Lung microvascular endothelial cell (primary cell): ENCODE measurements at places on chromosomes 12 and 14. TPM values are rescaled to one million over a fixed set of nuclear protein-coding genes. Genes with fewer than 3 reads are reported as not detected.

EXOC3L4 gene
- not detected in 2 replicates for total RNA-seq

GLIPR1L1 gene
- total RNA-seq: not detected in 2 replicates

ACVRL1 gene
- total RNA-seq: 293 and 393 TPM in 2 replicates

OR4K13 gene
- total RNA-seq: not detected in 2 replicates

TMEM119 gene
- not detected in 2 replicates for total RNA-seq

ENDOU gene
- under 0.01 TPM in 1 of 2 replicates, not detected in the other for total RNA-seq

COCH gene
- 0.99 and 1.5 TPM in 2 replicates for total RNA-seq

GPATCH2L gene
- 25.5 and 32.3 TPM in 2 replicates for total RNA-seq

NOVA1 gene
- under 0.01 TPM in 1 of 2 replicates, not detected in the other for total RNA-seq

NR2C1 gene
- 10.2 and 17.1 TPM in 2 replicates for total RNA-seq

IL23A gene
- total RNA-seq: under 0.01 TPM in 1 of 2 replicates, not detected in the other

VWF gene
- total RNA-seq: 496 and 1,530 TPM in 2 replicates

RERGL gene
- total RNA-seq: not detected in 2 replicates

DNA sequence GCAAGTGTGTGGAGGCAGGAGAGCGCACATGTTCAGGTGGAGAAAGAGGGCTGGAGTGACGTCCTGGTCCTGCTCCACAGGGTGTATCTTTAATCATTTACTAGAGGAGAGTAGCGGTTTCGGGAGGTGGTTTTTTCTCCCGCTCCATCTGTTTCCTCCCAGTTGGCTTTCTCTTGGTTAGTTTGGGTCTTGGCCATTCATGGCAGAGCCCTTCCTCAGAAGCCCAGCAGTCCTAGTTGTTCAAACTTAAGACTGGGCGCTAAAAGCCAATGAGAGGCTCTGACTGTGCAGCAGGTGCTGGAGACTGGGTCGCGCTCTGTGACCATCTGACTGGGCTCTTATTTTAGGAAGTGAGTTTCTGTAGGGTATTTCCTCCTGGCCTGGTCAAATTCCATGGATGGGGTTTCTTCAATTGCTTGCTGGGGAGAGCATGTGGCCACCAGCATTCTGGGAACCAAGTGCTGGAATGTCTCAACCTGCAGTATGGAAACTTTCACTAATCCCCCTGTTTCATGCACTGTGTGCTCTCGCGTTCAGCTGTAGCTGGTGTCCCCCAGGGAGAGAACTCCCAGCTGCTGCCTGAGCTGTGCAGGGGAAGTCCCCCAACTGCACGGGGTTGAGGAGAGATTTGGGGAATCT is 27.4 kb upstream of the TSPAN9 start:
- no peak for DNase-seq

- DNase-seq: no peak
Measured at GRCh38 chr12:2234091-2234490, 181.3 kb downstream of the CACNA1C start.

GRCh38 chr14:59904184-59904583 is 15.8 kb upstream of the LRRC9 start:
- no peak for DNase-seq

DNA sequence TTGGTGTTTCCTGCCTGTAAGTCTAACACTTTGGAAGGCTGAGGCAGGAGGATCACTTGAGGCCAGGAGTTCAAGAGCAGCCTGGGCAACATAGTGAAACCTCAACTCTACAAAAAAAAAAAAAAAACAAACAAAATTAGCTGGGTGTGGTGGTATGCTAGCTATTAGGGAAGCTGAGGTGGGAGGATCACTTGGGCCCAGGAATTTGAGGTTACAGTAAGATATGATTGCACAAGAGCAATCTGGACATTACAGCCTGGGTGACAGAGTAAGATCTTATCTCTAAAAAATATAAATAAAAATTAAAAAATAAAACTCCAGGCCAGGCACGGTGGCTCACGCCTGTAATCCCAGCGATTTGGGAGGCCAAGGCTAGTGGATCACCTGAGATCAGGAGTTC is 39.8 kb upstream of the CMKLR1 start:
- no peak for DNase-seq

GRCh38 chr14:92451245-92451644 is 62.3 kb upstream of the RIN3 start:
- DNase-seq: no peak

GRCh38 chr14:105945896-105946295 is 419.5 kb downstream of the TMEM121 start:
- DNase-seq: no peak

DNA sequence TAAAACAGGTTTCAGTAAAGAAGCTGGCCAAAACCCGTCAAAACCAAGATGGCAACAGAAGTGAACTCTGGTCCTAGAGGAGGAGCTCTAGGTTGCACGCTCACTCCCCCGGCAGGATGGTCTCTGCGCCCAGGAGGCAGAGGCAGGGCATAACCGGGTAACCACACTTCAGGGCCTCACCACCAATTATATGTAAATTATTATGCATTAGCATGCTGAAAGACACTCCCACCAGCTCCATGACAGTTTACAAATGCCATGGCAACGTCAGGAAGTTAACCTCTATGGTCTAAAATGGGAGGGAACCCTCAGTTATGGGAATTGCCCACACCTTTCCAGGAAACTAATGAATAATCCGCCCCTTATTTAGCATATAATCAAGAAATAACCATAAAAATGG is 20.1 kb upstream of the SLC6A12 start:
- DNase-seq: no peak

- DNase-seq: no peak
Measured at GRCh38 chr14:26180221-26180620, 417.6 kb downstream of the NOVA1 start.

DNA sequence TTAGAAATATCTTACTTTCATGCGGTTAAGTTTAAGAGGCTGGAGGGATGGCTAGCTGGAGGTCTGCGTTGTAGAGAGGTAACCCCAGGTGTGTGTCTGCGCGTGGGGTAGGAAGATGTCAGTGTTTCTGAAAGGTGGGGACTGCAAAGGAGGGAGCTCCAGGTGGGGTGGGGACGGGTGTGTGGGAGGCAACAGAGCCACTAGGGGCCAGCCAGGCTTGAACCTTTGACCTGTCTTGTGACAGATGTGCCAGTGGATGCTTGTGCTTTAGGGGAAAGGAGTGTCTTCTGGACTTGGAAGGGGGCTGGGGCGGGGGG is 841 bp downstream of the GLI1 start:
- no peak for DNase-seq

GRCh38 chr14:64767215-64767964 is 63.2 kb downstream of the PLEKHG3 start:
- no peak for DNase-seq

- peak; percentile 21 for DNase-seq
Measured at GRCh38 chr12:87866578-87867292, 162.5 kb downstream of the C12orf50 start.

- DNase-seq: no peak
Measured at GRCh38 chr12:5720381-5721005, 224.6 kb downstream of the ANO2 start.

GRCh38 chr14:102757646-102758045 is 19.6 kb upstream of the TRAF3 start:
- no peak for DNase-seq

GRCh38 chr14:50821510-50822464 is 9.2 kb downstream of the NIN start:
- DNase-seq: no peak

DNA sequence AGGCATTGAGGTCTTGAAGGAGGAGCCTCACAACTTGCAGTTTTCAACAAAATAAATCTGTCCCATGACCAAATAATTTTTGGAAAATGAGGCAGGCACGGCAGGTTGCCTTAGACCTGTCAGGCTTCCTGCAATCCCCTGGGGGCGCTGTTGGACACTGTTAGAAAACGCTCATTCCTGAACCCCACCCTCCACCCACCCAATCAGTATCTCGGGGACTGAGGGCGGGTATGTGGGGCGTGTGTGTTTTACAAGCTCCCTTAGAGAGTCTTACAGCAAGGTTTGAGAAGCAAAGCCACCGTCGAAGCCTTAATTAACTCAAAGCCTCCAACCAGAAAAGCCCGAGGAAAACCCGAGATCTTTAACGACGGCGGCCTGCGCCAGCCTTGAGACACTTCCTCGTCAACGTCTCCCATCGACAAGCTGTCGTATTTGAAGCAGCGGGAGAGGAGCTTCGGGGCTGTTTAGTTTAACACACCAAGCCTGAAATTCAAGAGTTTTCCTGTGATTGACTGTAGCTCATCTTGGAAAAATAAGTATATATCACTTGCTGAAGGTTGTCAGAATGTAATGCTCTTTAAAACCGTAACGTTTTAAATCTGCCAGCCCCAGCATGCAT is 123.0 kb downstream of the GLT1D1 start:
- DNase-seq: no peak

DNA sequence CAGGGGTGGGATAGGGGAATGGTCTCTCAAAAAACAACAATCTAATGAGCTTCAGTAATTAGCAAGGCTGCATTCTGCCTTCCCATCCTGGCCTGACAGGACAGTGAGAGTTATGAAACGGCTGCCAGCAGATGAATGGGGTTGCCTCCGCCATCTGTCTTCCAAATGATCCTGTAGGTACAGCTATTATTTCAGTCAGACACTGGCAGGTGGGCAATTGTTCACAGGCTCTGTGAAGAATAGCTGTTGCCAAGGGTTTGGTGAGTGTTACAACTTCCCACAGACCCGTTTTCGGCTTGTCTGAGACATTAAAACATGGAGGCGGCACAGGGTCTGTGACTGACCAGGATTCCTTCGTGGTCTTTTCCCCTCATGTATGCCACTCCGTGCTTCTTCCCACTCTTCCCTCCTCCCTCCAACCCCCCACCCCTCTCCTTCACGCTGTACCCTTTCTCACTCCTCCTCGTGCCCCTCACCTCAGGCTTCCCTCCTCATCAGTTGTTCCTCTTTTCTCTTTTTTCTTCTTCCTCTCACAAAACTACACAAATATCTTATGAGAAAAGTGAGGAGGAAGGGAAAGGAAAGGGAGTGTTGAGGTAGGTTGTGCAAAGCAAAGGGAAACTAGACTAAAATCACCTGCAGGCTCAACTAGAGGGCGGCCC is 160.8 kb upstream of the GZMB start:
- DNase-seq: no peak

GRCh38 chr12:579420-580110 is 83.7 kb downstream of the NINJ2 start:
- no peak for DNase-seq

DNA sequence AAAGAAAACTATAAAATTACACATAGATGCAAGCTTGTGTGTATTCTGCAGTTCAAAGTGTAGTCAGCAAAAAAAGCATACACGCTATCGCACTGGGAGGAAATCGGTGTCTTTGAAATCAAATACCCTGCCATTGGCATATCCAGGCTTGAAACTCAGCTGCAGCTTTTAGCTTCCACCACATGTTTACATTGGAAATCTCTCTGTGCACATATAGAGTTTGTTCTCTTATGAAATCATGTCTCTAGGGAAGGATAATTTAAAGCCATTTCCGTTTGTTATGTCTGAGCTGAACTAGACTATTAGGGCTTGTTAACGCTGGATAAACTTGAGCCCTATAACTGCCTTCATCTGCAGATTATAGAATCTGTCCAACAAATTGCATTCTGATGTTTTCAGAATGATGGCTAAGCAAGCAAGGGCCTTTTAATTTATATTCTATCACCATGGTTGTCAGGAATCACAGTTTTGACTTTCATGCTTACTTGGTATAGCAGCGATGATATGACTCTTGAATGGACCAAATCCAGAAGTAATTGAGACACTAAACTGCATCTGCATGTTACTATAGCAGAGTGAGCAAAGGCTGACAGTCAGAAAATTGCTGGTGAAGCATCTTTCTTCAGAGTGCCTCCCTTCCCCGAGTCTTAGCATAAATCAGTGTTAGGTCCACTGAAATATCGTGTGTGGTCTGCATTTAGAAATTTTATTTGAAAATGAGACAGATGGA is 442.8 kb downstream of the ZFP36L1 start:
- no peak for DNase-seq

- peak; percentile 90 for DNase-seq
Measured at GRCh38 chr14:100341301-100342031, 18.3 kb downstream of the SLC25A47 start.

DNA sequence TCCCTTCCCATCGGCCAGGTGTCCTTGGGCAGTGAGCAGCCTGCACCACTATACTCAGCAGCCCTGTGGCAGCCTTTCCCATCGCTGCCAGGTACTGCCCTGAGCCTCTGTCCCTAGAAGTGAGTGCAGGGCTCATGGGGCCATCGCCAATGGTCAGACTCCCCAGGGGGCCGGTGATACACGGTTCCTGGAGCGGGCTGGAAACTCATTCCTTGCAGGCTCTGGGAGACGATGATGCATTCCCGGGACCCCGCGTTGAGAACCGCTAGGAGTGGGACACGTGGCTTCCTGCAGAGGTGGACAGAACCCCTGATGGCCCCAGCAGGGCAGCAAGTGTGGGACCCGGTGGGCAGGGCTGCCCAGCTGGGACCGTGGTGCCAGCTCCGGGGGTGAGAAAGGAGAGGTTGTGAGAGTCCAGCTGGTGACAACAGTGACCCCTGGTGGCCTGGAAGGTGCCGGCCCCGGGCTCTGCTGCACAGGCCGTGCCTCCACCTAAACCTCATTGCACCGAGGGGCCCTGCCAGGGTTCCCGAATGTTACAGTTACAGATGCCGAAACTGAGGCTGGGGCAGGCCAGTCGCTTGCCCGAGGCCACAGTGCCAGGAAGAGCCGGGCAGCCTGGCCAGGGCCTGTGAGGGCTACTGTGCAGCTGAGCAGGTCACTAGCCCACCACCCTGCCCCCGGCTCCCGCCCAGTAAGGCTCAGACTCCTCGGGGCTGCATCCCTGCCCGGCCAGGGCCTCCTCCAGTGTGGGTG is 33.8 kb downstream of the FBRSL1 start:
- DNase-seq: peak; percentile 72

- no peak for DNase-seq
Measured at GRCh38 chr14:23055621-23056144, 1.6 kb downstream of the CDH24 start.

- no peak for DNase-seq
Measured at GRCh38 chr14:72882047-72882446, 11.9 kb downstream of the DPF3 start.

DNA sequence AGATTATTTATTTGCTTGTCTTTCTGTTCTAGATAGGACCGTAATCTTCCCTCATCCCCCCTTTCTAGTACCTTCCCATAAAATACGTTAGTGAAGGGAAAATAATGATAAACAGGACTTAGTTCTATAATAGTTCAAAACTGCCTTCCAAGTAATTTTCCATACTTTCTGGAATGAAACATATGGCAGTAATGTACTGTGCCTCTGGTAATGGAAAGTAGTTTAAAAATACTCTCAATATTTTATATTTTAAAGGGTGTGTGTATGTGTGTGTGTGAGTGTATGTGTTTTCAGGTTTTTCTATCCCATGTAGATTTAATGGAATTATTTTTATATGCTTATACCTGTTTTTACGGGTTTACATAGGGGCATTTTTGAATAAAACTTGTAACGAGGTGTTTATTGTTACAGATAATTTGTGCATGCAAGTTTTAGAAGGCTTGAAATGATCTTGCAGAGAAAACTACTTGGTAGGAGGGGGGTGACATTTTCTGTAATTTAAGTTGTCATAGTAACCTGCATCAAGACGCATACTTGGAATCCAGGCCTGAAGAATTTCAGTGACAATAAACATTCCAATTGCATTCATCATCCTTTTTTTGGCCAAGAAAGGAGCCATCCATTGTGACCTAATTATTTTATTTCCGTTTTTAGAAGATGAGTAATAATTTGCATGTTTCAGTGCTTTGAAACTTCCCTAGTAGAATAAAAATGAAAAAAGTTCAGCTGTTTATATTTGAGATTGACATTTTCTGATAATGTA is 38.9 kb downstream of the RASSF8 start:
- peak; percentile 98 for DNase-seq

GRCh38 chr14:100439781-100440180 is 116.6 kb downstream of the SLC25A47 start:
- peak; percentile 56 for DNase-seq
